ENCODE measurements at places on chromosomes 13 and 19.

DNA sequence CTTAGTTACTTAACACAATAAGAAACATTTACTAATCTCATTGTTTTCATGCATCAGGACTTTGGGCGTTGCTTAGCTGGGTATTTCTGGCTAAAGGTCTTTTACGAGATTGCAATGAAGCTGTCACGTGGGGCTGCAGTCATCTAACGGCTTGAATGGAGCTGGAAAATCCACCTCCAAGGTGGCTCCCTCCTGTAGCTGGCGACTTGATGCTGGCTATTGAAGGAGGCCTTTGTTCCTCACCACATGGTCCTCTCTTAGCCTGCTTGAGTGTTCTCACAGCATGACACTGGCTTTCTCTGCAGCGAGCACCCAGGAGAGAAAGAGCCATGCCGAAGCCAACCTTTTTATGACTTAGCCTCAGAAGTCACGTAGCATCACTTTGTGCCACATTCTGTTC is 92.0 kb downstream of the NHLRC3 start:
- DNase-seq, result no peak

DNA sequence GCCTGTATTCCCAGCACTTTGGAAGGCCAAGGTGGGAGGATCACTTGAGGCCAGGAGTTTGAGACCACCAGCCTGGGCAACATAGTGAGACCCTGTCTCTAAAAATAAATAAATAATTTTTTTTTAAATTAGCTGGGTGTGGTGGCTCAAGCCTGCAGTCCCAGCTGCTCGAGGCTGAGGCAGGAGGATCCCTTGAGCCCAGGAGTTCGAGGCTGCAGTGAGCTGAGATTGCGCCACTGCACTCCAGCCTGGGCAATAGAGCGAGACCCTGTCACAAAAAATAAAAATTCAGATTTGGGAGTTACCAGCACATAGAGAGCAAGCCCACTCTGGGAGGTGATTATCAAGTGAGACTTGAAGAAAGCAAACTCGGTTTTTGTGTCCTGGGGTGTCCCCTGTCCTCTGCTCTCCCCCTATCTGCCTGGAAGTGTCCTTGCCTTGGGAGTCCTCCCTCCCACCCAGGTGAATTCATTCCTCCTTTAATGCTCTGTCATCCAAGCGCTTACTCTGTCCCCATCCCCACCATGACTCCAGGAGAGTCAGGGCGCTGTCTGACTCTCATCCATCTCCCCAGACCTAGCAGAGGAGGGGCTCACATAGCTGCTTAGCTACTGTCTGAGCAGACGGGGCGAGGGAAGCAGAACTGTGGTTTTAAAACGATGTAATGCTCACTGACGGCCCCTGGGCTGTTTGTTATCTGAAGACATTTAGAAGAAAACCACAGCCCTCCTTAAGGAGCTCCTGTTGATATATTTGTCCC is 146.8 kb downstream of the STK24 start:
- DNase-seq, result no peak

DNA sequence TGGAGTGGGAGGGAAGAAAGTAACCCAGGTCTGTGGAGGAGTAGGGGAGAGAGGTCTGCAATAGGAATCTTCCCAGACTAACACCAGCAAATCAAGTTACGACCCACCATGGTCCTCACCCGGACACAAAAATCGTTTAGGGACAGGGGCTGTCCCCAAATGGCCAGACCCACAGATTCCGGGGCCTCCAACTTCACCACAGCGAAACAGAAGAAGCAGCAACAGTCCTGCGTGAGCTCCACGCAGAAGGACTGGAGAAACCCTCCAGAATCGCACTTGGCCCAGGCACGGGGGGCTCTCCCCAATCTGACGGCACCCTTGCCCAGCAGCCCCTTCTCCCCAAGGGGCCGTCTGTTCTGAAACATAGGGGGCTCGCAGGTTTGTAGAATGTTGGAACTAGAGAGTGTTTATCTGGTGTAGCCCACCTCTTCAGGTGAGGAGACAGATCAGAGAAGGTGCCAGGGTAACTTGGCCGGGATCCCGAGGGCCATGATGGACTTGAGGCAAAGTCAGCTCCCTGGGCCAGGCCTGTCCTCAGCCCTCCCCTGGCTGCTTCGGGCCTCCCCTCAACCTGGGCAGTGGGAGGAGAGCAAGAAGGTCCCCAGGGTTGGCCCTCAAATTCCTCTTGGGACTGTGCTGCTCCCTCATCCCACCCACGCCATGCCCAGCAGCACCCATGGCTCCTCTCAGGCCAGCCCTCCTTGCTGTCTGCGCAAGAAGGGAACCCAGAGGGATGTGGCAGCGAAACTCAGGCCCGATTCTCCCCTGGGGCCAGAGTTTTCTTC is 82.5 kb upstream of the GPR183 start:
- DNase-seq, result no peak

DNA sequence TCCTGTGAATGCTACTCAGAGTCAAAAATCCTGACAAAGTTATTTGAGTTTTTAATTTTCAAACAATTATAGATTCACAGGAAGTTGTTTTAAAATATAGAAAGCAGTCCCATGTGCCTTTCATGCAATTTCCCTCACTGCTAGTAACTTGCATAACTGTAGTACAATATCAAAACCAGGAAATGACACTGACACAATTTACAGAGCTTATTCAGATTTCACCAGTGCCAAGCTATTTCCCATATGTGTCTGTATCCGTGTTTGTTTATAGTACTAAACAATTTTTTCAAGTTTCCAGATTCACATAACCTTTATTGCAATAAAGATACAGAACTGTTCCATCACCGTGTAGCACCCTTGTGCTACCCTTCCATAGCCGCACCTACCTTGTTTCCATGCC is 934.6 kb downstream of the PCDH17 start:
- no peak for DNase-seq

- no peak for DNase-seq
Measured at GRCh38 chr19:11435833-11436313, 438 bp downstream of the PRKCSH start.

- no peak for DNase-seq
Measured at GRCh38 chr19:35445826-35446593, 2.0 kb upstream of the FFAR2 start.

DNA sequence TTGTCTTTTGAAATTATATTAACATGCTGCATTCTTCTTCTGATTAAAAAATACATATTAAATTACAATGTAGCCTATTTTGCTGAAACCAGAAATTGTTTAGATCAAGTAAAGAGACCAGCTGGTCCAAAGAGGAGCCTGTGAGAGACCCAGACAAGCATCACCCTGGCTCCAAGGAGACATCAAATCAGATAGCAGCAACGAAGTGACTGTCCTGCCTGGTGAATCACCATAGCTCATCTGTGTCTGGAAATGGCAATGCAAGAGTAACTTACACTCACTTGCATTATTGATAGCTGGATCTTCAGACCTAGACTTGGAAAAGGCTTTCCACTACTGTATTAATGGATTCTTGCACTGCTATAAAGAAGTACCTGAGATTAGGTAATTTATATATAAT is 169.1 kb downstream of the KCTD12 start:
- no peak for DNase-seq

- DNase-seq, result no peak
Measured at GRCh38 chr19:42547929-42548328, 19.6 kb upstream of the CEACAM1 start.

- no peak for DNase-seq
Measured at GRCh38 chr19:44726465-44726864, 22.0 kb upstream of the BCL3 start.

DNA sequence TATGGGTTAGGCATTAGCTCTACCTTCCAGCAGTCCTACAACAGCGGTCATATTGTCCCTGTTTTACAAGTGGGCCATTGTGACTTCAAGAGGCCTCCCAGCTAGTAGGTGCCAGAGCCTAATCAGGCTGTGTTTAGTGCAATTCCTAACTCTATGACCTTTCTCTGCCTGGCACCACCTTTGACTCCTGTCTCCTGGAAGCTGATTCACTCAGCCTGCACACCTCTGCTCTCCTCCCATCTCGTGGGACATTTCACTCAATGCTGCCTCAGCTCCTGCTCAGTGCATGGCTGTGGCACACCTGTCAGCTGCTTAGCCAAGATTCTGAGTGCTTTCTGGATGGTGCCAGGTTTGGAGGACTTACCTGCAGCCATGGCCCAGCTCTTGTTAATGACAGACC is 9.5 kb upstream of the GJB6 start:
- DNase-seq, result no peak

- no peak for DNase-seq
Measured at GRCh38 chr19:30087381-30088138, 145.5 kb downstream of the URI1 start.

GRCh38 chr19:10823690-10824089 is 12.3 kb downstream of the TMED1 start:
- no peak for DNase-seq

DNA sequence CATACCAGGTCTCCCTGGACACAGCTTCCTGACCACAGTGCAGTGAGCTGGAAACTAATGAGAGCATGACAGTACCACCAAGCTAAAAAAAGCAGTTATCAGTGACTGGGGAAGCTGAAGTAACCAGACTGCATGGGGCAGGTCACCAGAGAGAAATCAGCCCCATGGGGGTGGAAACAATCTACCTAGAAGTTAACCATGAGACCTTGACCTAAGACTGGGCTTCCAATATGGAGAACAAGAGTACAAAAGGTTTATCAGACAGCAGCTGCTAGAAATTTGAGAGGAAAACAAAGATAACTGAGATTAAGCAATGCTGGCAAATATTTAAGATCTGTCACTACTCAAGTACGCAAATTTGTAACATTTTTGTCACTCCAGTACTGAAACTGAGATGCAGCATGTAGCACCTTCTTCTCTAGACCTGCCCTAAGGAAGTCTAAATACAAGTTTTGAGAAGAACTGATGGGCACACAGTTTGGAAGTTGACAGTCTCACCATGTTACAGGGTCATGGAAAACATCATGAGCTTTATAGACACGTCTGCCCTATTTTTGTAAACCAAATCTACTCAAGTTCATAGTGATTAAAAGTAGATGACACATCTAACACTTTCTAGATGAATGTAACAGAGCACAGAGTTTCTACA is 2641.8 kb upstream of the PCDH20 start:
- no peak for DNase-seq

DNA sequence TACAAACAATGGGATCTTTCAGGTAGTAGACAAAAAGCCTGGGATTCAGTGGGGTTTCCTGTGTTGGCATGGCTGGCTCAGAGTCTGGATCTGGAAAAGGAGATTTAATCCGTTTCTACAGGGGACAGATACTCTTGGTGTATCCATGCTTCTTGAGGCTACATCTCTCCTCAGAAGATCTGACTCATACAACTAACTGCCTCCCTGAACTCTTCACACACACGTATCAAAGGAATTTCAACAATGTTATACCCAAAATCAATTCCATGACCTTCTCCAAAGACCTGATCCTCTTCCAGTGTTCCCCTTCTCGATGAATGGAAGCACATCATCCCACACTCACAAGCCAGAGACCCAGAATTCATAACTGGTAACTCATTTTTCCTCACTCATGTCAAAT is 435.3 kb upstream of the NBEA start:
- DNase-seq, result no peak

- no peak for DNase-seq
Measured at GRCh38 chr13:60427285-60427684, 30.3 kb downstream of the TDRD3 start.

- DNase-seq, result no peak
Measured at GRCh38 chr13:96958286-96958891, 35.9 kb downstream of the OXGR1 start.
